BE2C (cell line): ENCODE measurements at places on chromosomes 1 and 21.

GRCh38 chr1:113281550-113281949 is 108.8 kb upstream of the MAGI3 start:
- no peak for DNase-seq

GRCh38 chr1:58597076-58597475 is 20.0 kb upstream of the TACSTD2 start:
- no peak for DNase-seq

DNA sequence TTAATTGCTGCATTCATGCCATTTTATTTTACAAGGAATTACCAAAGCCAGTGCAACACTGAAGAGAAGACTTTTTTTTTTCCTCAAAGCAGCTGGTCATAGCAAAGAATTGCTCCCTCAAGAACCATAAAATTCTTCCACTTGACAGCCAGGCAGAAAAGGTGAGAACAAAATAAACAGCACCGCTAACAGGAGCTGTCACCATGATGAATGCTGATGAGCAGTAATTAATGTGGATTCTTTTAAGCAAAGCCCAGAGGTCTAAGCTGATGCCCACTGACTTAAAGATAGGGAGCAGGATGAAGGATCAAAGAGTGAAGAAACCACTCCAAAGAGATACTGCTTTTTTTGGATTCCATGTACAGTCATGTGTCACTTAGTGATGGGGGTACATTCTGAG is 428.4 kb downstream of the BRINP3 start:
- no peak for DNase-seq

DNA sequence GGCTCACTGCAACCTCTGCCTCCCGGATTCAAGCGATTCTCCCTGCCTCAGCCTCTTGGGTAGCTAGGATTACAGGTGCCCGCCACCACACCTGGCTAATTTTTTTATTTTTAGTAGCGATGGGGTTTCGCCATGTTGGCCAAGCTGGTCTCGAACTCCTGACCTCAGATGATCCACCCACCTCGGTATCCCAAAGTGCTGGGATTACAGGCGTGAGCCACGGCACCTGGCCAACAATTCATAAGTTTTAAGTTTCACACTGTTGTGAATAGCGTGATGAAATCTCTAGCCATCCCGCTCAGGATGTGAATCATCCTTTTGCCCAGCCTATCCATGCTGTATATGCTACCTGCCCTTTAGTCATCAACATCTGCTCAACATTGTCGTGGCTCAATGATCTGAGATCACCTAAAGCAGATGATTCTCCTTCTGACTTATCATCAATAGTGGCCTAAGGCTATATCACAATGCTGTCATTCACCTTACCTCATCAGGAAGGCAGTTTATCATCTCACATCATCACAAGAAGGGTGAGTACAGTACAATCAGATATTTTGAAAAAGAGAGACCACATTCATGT is 2.6 kb downstream of the PFDN2 start:
- DNase-seq = no peak

GRCh38 chr1:172851077-172851476 is 192.2 kb downstream of the FASLG start:
- DNase-seq = peak; percentile 89
